ENCODE measurements at places on chromosomes 4 and X. TPM values are rescaled to one million over a fixed set of nuclear protein-coding genes. Genes with fewer than 3 reads are reported as not detected.

DNA sequence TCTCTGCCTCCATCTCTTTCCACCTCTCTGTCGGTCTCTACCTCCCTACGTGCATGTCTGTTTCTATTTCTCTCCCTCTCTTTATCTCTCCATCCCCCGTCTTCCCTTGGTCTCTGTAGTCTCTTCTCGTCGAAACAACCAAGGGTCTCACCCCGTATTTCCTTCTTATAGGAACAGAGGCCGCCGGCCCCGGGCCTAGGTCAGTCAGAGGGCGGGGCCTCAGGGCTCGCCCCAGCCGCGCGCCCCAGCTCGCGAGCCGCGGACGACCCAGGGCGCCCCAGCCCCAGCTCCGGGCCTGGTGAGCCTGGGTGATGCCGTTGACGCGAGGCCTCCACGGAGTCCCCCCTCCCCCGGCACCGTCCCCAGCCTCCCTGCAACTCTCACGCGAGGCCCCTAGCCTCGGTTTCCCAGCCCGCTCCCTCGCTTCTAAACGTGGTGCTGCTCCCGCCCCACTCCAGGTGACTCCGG lies 6.6 kb downstream of the TIMM17B start:
- H3K27ac ChIP-seq = peak overlapping the region; percentile 81
- no peaks in the 10 kb centered on the region for H3K27me3 ChIP-seq
- no peaks in the 10 kb centered on the region for H3K4me1 ChIP-seq
- DNase-seq = no peak
- H3K4me3 ChIP-seq = peak overlapping the region; percentile 48

- no peaks in the 10 kb centered on the region for H3K4me1 ChIP-seq
- no peak overlapping the region for H3K4me3 ChIP-seq
- no peak for DNase-seq
- no peaks in the 10 kb centered on the region for H3K36me3 ChIP-seq
- H3K27me3 ChIP-seq = no peaks in the 10 kb centered on the region
- no peak overlapping the region for H3K27ac ChIP-seq
These were observed 197.0 kb downstream of the CAMK2D start for GRCh38 chr4:113564493-113564892.

DNA sequence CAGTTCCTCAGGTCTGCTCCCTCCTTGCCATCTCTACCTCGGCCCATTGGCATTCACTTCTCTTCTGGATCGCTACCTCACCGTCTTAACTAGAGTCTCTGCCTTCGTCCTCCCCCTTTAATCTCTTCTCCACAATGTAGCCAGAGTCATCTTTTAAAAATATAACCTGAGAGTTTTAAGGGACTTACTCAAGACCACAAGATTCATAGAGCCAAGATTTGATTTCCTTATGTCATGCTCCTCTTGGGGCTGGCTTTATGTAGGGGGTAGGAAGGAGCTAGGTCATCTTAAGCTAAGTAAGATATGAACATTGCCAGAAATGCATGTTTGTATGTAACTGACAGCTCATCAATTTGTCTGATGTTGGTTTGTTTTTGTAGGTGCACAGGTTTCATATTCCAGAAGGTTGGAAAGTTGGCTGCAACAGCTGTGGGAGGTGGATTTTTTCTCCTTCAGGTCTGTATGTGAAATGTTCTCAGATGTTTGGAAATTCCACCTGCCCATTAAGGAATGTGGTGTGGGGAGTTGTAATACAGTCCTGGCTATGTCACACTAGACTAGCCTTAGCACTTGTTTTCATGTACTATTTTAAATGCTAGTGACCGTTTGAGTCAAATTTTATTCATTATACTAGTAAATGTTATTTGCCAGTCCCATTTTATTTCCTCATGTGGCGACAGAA lies 19.6 kb downstream of the FUNDC2 start:
- H3K36me3 ChIP-seq = no peaks in the 10 kb centered on the region
- no peaks in the 10 kb centered on the region for H3K27me3 ChIP-seq
- no peak for DNase-seq
- H3K4me1 ChIP-seq = no peaks in the 10 kb centered on the region
- H3K4me3 ChIP-seq = no peak overlapping the region

DNA sequence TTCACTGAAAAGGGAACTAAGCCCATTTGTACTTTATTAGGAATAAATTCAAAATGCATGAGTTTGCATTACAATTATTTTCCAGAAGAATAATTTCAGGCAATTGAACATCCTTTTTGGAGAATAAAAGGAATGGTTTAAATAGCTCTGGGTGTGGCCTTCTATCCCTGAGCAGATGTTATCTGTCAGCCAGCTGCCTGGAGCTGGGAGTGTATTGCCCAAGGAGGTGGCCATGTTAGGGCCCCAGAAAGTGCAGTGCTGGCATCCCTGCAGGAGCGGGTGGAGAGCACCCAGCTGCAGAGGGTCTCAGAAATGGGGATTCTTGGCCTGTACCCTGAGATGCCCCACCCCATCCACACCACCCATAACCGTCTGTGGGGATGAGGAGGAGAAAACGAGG lies 21.6 kb upstream of the VEGFD start:
- no peaks in the 10 kb centered on the region for H3K4me1 ChIP-seq
- no peak overlapping the region for H3K4me3 ChIP-seq
- no peaks in the 10 kb centered on the region for H3K27me3 ChIP-seq
- no peak overlapping the region for H3K27ac ChIP-seq
- H3K36me3 ChIP-seq = no peaks in the 10 kb centered on the region
- DNase-seq = no peak

DNA sequence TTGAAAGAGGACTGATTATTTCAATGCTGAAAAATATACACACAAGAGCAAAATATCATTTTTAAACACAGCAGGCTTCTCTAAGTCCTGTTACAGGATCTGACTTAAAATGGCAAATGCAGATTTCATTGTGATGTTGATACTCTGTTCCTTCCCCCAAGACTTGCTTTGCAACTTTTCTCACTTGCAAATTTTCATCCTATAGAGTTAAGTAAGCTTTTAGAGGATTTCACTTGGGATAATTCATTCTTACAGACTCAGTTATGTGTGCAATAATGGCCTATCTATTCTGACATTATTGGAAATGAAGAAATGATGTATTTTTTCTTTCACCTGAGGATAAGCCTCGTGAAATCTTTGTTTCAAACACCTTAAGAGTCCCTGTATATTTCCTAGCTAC lies 2403.2 kb downstream of the ARAP2 start:
- H3K27me3 ChIP-seq = no peaks in the 10 kb centered on the region
- no peak overlapping the region for H3K4me3 ChIP-seq
- H3K27ac ChIP-seq = no peak overlapping the region
- DNase-seq = no peak
- no peaks in the 10 kb centered on the region for H3K4me1 ChIP-seq
- no peaks in the 10 kb centered on the region for H3K36me3 ChIP-seq

The P2RY4 gene
- total RNA-seq = 1.1 TPM

GRCh38 chrX:70293621-70294020 lies 3.7 kb downstream of the KIF4A start:
- no peaks in the 10 kb centered on the region for H3K4me1 ChIP-seq
- H3K27ac ChIP-seq = no peak overlapping the region
- DNase-seq = no peak
- H3K27me3 ChIP-seq = no peaks in the 10 kb centered on the region

DNA sequence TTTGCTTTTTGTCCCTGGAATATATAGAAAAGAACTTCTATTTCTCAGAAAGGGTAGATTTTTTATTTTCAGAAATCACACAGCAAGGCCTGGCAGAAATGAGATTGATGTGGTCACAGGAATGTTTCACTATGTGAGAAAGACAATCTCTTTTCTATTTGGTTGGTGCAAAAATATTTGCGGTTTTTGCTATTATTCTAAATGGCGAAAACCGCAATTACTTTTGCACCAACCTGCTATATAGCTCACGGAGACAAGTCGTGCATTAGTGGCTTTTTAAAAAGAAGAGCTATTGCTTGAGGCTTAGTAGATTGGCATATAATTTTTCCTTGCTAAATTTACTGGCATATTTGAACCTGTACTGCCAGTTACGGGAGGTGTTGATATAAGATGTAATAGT lies 100.4 kb downstream of the ITM2A start:
- H3K4me1 ChIP-seq = no peaks in the 10 kb centered on the region
- no peak overlapping the region for H3K27ac ChIP-seq
- H3K27me3 ChIP-seq = no peaks in the 10 kb centered on the region
- H3K4me3 ChIP-seq = no peak overlapping the region

The TRAM1L1 gene
- 9.5 TPM for total RNA-seq

- no peak for DNase-seq
- no peak overlapping the region for H3K4me3 ChIP-seq
These were observed 337.3 kb upstream of the HS3ST1 start for GRCh38 chr4:11765849-11766453.

GRCh38 chr4:150493851-150494250 lies 88.1 kb upstream of the MAB21L2 start:
- no peak overlapping the region for H3K4me3 ChIP-seq
- DNase-seq = no peak
- no peaks in the 10 kb centered on the region for H3K27me3 ChIP-seq
- H3K27ac ChIP-seq = no peak overlapping the region
- H3K4me1 ChIP-seq = no peaks in the 10 kb centered on the region

The CYSLTR1 gene
- 0.97 TPM for total RNA-seq

DNA sequence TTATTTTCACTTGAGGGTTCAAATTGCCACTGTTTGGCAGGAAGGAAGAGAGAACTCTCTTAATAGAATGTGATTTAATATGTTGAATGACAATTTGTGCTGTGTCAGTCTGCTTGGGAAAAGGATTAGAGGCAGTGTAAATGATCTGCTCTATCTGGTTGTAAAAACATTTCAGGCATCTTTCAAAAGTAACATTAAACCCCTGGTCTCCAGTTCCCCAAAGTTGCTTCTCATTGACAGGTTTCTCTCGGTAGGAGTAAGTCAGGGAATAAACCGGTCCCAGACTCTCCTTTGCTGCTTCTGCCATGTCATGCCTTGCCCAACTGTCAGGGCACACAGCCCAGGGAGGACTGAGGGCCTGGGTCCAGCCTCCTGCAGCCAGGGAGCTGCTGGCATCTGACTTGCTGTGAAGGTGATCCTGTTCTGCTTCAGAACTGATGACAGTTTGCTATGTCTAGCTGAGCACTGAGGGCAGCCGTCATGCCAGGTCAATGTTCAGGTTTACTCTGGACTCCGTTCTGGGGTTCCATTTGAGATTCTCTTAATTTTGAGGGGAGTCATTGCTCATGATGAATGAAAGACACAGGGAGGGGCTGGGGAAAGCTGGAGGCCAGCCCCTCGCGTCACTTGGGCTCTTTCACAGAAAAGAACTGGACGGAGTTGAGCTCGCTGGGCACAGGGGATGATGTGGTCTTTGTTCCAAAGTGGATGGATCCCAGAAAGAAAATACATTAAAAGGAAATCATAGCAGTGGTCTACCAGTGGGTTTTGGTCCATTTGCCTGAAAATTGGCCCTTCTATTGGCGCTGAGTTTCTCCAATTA lies 312.4 kb downstream of the ARHGAP10 start:
- H3K27me3 ChIP-seq = no peaks in the 10 kb centered on the region
- no peak overlapping the region for H3K4me3 ChIP-seq
- no peak for DNase-seq
- no peak overlapping the region for H3K27ac ChIP-seq
- H3K36me3 ChIP-seq = no peaks in the 10 kb centered on the region

DNA sequence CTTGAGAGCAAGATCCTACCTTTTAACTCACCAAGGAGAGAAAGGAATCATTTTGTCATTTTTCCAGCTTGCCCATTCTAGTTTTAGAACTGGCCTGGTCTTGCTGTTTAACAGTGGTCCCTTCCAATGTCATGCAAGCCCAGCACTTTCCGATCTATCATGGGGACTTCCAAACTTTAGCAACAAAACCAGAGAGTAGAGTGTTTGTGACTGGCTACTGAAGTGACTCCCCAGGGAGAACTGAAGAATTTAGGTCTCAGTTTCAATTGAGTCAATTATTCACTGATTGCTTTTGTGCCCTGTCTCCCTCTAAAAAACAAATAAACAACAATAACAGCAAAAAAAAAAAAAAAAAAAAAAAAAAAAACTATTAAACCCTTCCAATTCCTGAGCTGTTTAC lies 108.3 kb downstream of the LHFPL1 start:
- DNase-seq = no peak
- H3K27ac ChIP-seq = no peak overlapping the region
- no peaks in the 10 kb centered on the region for H3K4me1 ChIP-seq
- H3K36me3 ChIP-seq = no peaks in the 10 kb centered on the region
- H3K27me3 ChIP-seq = no peaks in the 10 kb centered on the region

GRCh38 chrX:11789809-11790208 lies 31.8 kb downstream of the MSL3 start:
- no peaks in the 10 kb centered on the region for H3K4me1 ChIP-seq
- no peak overlapping the region for H3K4me3 ChIP-seq
- H3K27me3 ChIP-seq = no peaks in the 10 kb centered on the region

DNA sequence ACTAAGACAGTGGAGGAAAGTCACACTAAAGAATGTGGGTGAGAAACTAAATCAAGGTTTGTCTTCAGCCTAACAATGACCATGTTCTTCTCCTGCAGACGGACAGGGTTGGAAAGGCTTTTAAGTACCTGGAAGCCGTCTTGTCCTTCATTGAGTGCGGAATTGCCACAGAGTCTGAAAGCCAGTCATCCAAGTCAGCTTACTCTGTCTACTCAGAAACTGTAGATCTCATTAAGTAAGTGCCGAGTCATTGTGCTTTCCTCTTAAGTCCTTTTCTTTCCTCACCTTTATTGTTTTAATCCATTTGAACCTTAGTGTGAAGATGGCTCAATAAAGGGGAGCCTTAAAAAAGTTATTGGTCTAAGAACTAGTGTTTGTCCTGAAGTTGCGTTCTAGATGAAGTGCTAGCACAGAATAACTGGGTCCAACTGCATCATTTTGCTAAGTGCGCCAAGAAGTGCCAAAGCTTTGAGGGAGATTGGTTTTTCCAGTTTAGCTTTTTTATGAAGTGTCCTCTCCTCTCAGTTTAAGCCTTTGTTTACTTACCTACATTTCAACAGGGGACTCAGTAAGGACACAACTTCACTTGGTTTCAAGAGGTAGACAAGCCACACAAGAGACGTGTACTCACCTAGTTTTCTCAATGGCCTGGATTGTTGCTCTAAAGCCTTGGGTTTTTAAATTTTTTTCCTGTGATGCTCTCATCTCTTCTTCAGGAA lies 89.3 kb downstream of the KLHL8 start:
- no peak for DNase-seq
- no peaks in the 10 kb centered on the region for H3K27me3 ChIP-seq
- H3K36me3 ChIP-seq = no peaks in the 10 kb centered on the region
- no peak overlapping the region for H3K27ac ChIP-seq

- DNase-seq = no peak
- no peaks in the 10 kb centered on the region for H3K4me1 ChIP-seq
- no peaks in the 10 kb centered on the region for H3K27me3 ChIP-seq
- no peaks in the 10 kb centered on the region for H3K36me3 ChIP-seq
These were observed 258.6 kb upstream of the AGTR2 start for GRCh38 chrX:115911967-115912366.
